ENCODE measurements at places on chromosomes 16 and 17. TPM values are rescaled to one million over a fixed set of nuclear protein-coding genes. Genes with fewer than 3 reads are reported as not detected.

- no peak overlapping the region for H3K27ac ChIP-seq
- no peaks in the 10 kb centered on the region for H3K27me3 ChIP-seq
- no peak overlapping the region for H3K4me3 ChIP-seq
- no peaks in the 10 kb centered on the region for H3K36me3 ChIP-seq
- DNase-seq: peak; percentile 76
These were observed 38.8 kb downstream of the C16orf95 start for GRCh38 chr16:87278191-87279093.

DNA sequence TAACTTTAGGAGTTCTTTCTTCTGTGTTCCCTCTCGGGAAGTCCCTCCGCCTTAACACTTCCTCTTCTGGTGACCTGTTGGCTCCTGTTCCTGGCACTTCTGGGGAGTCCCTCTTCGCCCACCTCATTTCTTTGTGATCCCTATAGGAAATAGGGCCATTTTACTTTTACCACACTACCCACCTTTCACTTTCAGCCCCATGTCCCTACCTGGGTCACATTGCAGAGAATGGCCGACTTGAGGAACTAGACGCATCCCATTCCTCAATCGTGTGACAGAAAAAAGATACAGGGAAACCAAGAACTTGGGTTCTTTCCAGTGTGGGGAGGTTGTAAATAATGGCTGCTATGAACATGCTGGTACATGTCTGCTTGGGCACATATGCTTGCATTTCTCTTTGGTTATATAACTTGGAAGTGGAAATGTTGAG lies 6.6 kb downstream of the IL21R start:
- no peak for DNase-seq
- no peak overlapping the region for H3K27ac ChIP-seq
- peaks cover 2% of the 10 kb centered on the region for H3K27me3 ChIP-seq
- H3K36me3 ChIP-seq: no peaks in the 10 kb centered on the region
- H3K4me1 ChIP-seq: no peaks in the 10 kb centered on the region

DNA sequence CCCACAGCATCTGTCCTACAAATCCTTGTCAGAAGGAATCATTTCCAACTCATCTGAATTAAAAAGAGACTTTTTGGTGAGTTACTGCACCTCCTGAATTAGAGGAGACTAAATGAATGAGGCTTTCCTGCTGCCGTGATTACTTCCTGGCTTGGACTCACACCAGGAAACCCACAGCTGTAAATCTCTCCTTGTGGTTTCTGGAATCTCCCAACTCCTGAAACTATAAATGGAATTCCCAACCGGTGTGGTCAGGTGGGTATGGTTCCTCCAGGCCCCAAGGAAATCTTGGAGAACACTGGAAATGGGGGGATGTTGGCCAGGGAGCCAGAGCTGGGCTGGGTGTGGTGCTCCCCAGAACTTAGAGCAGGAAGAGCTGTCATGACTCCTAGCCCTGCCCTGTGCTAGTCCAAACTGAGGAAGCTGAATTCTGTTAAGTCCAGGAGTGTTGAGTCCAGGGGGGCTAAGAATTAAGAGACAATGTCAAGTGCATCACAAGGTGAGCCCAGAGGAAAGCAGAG lies 216.4 kb downstream of the GSG1L start:
- no peaks in the 10 kb centered on the region for H3K36me3 ChIP-seq
- H3K4me1 ChIP-seq: no peaks in the 10 kb centered on the region
- no peaks in the 10 kb centered on the region for H3K27me3 ChIP-seq
- H3K4me3 ChIP-seq: no peak overlapping the region
- DNase-seq: no peak
- no peak overlapping the region for H3K27ac ChIP-seq

GRCh38 chr17:31586946-31587345 lies 195.5 kb downstream of the RAB11FIP4 start:
- no peak overlapping the region for H3K27ac ChIP-seq
- peaks cover 2% of the 10 kb centered on the region for H3K4me1 ChIP-seq
- DNase-seq: no peak
- H3K4me3 ChIP-seq: no peak overlapping the region

- H3K4me3 ChIP-seq: no peak overlapping the region
- no peaks in the 10 kb centered on the region for H3K4me1 ChIP-seq
- no peak for DNase-seq
- no peak overlapping the region for H3K27ac ChIP-seq
These were observed 16.7 kb downstream of the C16orf54 start for GRCh38 chr16:29729116-29729521.

GRCh38 chr16:81443688-81444447 lies 740 bp upstream of the CMIP start:
- DNase-seq: no peak
- H3K36me3 ChIP-seq: no peaks in the 10 kb centered on the region
- peak overlapping the region; percentile 89 for H3K27ac ChIP-seq
- H3K4me3 ChIP-seq: peak overlapping the region; percentile 74

- no peaks in the 10 kb centered on the region for H3K36me3 ChIP-seq
- H3K4me1 ChIP-seq: no peaks in the 10 kb centered on the region
- H3K27ac ChIP-seq: no peak overlapping the region
- DNase-seq: no peak
- H3K27me3 ChIP-seq: no peaks in the 10 kb centered on the region
- no peak overlapping the region for H3K4me3 ChIP-seq
These were observed 22.4 kb upstream of the SCNN1B start for GRCh38 chr16:23279721-23280153.

- no peak overlapping the region for H3K4me3 ChIP-seq
- H3K27me3 ChIP-seq: no peaks in the 10 kb centered on the region
- no peak overlapping the region for H3K27ac ChIP-seq
- no peaks in the 10 kb centered on the region for H3K36me3 ChIP-seq
These were observed 8.4 kb upstream of the SPDYE4 start for GRCh38 chr17:8766731-8767130.

DNA sequence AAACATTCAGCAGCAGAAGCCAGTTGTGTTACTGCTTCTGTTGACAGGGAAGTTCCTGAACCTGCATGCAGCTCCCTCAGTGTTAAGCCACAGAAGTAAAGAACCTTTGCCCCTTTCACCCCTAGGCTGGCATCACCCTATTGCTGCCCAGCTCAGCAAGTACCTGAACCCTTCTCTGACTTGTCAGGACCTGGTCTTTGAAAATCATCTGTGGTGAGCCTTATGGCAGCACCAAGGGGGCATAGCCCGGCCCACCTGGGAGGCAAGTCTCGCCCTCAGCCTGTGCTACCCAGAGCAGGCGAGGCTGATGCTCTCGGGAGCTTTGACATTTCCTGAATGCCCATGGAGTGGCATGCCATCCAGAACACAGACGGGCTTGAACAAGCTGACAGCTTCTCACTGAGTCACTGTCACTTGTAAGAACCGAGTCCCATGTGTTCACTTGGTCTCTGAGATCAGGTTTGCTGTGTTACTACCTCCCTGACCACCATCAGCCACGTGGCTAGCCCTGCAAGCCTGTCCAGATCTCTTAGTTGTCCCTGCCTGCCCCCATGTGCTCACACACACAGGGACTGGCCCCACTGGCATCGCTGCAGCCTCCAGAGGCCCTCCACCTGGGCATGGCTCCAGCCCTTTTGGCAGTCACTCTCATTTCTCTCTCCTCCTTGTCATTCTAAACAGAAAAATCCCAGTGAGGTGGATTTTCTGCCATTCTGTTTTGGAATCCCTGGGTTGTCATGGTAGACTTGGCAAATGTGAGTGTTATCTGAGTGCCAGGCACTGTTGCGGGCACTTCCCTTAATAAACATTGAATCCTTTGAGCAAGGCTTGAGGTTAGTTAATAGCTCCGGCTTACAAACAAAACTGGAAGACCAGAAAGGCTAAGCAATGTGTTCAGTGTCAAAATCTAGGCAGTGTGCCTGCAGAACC lies 2.9 kb upstream of the CARMIL2 start:
- H3K4me1 ChIP-seq: peaks cover 9% of the 10 kb centered on the region
- no peak overlapping the region for H3K27ac ChIP-seq
- H3K27me3 ChIP-seq: no peaks in the 10 kb centered on the region

DNA sequence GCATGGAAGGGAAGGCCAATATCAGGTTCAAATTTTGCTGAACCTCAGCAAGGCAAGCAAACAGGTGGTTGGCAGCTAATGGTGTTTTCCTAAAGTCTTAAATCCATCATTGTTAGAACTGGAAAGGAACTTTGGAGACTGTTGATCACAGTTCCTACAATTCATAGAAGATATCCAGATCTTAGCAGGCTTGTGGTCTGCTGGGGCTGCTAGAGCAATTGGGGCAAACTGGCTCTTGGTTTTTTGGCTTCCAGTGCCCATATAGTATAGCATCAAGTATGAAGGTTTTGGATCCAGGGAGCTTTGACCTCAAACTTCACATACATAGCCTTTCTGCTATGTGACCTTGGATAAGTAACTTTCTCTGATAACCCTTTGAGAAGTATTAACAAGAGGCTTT lies 49.7 kb downstream of the IGF2BP1 start:
- H3K36me3 ChIP-seq: no peaks in the 10 kb centered on the region
- no peak overlapping the region for H3K27ac ChIP-seq
- no peak for DNase-seq
- no peaks in the 10 kb centered on the region for H3K4me1 ChIP-seq
- peaks cover 13% of the 10 kb centered on the region for H3K27me3 ChIP-seq

DNA sequence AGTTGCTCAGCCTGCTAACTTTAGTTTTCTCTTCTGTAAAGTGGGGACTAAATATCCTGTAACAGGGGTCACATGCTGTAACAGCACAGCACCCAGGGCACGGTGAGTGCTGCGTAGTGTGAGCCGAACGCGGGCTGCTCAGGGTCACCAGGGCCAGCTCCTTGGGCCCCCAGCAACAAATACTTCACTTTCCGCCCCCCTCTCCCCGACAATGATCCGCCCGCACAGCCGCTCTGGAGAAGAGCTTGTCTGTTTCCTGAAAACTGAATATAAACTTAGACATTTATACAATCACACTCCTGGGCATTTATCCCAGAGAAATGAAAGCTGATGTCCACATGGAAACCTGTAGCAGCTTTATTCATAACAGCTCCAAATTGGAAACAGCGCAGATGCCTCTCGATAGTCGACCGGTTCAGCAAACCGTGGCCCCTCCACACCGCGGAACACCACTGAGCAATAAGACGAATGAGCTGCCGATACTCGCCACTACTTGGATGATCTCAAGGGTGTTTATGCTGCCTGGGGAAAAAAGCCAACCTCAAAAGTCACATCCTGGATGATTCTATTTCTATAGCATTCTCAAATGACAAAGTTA lies 267.2 kb downstream of the PARN start:
- no peak overlapping the region for H3K4me3 ChIP-seq
- H3K27ac ChIP-seq: no peak overlapping the region
- H3K27me3 ChIP-seq: no peaks in the 10 kb centered on the region

GRCh38 chr16:21600031-21600773 lies 825 bp downstream of the METTL9 start:
- peaks cover 51% of the 10 kb centered on the region for H3K4me1 ChIP-seq
- no peaks in the 10 kb centered on the region for H3K27me3 ChIP-seq
- peak overlapping the region; percentile 92 for H3K4me3 ChIP-seq
- DNase-seq: no peak

DNA sequence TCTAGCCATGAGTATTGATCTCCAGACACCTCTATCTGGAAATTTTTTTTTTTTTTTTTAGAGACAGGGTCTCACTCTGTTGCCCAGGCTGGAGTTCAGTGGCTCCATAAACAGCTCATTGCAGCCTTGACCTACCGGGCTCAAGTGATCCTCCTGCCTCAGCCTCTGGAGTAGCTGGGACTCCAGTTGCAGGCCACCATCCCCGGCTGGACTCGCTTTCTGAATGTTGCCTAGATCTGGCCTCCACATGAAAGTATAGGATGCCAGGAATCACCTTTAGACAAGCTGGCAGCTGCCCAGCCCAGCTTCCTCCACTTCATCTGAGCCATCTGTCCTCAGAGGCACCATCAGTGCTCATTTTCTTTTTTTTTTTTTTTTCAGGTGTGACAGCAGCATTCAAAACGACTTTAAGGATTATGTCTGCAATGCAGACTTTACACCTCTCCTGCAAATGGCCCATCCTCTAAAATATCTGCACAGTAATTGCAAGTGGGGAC lies 6.4 kb upstream of the PRR14 start:
- H3K27me3 ChIP-seq: no peaks in the 10 kb centered on the region
- no peaks in the 10 kb centered on the region for H3K4me1 ChIP-seq
- no peak overlapping the region for H3K4me3 ChIP-seq
- no peak for DNase-seq

DNA sequence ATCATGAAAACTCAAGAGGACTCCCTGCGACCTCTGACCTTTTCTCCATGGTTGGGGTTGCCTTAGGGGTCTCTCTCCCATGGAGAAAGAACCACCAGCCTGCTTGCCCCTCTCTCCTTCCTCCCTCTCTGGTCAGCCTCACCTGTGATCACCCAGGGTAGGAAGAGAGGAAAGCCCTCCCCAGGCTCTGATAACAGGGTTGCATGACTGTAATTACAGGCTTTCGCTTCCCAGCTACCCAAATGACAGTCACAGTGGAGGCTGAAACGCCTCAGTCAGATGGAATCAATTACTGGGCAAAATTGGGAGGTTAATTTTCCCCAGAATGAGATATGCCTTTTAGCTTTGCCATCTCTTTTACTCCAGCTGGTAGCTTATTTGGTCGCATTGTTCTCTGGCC lies 265.8 kb upstream of the SOX9 start:
- H3K27me3 ChIP-seq: no peaks in the 10 kb centered on the region
- DNase-seq: no peak
- H3K4me1 ChIP-seq: no peaks in the 10 kb centered on the region
- H3K27ac ChIP-seq: no peak overlapping the region
- H3K4me3 ChIP-seq: no peak overlapping the region

- H3K4me3 ChIP-seq: no peak overlapping the region
- no peak overlapping the region for H3K27ac ChIP-seq
- no peaks in the 10 kb centered on the region for H3K36me3 ChIP-seq
- no peaks in the 10 kb centered on the region for H3K4me1 ChIP-seq
- no peak for DNase-seq
These were observed 2.8 kb downstream of the ST6GALNAC1 start for GRCh38 chr17:76640550-76641380.

DNA sequence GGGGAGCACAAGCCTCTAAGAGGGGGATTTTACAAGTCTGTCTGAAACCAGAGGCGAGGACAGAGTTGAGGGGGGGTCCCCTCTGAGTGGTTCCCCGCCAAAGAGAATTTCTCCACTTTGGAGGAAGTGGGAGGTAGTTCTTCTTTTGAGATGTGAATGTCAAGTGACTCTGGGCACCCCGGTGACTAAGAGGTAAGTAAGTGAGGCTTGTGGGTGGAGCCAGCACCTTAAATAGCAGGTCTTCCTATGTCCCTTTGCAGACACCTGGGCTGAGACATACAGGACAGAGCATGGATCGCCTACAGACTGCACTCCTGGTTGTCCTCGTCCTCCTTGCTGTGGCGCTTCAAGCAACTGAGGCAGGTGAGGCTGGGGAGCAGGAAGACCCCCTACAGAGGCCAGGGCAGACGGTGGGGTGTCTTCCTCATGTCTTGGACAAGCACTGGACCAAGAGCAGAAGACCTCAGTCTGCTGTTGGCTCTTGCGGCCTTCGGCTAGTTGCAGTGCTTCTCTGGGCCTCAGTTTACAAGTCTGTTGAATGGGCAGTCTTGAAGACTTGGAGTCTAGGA lies at the start of gene CCL22:
Gene CCL22, plus strand, starts transcription at position 257 of the 569 bp plus-strand sequence. Its CDS starts 34 bp downstream, at position 291.
- H3K27me3 ChIP-seq: no peaks in the 10 kb centered on the region
- no peak within 1 kb of the TSS for H3K4me3 ChIP-seq
- H3K4me1 ChIP-seq: no peaks in the 10 kb centered on the region

Gene PRKCB
- 3.7 TPM for total RNA-seq

Gene IL32
- 4.2 TPM for total RNA-seq

Gene NOXO1
- not detected for total RNA-seq

Gene KRTAP9-9
- not detected for total RNA-seq

Gene ACSF3
- 48.0 TPM for total RNA-seq

All from tibial nerve (tissue), 4 donors.